ENCODE measurements at places on chromosomes 4 and X.

GRCh38 chr4:24858550-24858949 lies 54.3 kb downstream of the CCDC149 start:
- no peak for DNase-seq

- no peak for DNase-seq
Observed at GRCh38 chrX:119478504-119478903, 10.3 kb downstream of the SLC25A5 start.

DNA sequence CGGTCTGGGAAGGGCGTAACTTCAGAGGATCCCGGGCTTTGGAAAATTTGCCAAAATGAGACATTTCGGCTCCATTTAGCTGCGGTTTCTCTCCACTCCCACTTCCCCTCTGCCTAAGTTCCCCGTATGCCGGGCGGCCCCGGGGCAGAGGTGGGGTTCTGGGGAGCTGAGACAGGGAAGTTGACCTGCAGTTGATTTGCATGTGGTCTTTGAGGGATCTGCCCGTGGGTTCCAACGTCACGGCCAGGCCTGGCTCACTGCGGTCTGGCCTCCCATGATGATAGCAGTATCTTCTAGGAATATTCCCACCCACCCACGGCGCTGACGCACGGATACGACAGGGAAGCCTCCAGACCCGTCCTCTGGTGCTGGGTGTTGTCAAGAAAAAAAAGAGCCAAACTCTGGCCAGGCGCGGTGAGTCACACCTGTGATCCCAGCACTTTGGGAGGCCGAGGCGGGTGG lies 27.3 kb upstream of the CRLF2 start:
- no peak for DNase-seq

- DNase-seq = no peak
Observed at GRCh38 chr4:163649557-163650091, 155.1 kb downstream of the TMA16 start.

DNA sequence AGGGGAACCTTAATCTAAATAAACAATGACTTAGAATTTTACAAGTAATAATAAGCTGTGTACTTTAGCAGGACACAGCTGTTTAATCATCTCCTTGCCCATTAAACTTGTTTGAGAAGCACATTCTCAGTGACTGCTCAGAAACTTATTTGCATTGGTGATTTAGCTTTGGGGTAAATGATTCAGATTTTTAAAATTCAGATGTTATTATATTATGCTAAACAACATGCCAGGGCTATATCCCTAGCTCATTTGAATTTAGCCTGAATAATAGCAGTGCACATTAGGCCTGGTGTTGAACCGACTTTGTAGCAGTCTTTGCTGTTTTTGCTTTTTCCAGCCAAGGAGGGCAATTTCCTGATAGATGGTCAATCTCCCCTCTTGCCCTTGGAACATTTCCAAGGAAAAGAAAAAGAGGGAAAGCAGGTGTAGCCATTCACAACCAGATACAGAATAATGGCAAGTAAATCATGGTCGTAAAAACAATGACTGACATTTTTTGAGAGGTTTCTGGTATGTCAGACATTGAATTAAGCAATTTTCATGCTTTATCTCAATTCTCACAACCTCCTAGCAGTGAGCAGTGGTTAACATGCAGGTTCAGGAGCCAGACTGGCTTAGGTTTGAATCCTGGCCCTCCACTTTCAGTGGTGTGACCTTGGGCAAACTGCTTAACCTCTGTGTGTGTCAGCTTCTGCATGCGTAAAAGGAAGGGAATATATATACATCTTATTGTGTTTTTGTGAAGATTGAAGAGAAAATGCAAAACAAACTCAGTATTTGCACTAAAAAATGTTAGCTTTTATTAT lies 16.8 kb downstream of the ARHGEF38 start:
- no peak for DNase-seq

DNA sequence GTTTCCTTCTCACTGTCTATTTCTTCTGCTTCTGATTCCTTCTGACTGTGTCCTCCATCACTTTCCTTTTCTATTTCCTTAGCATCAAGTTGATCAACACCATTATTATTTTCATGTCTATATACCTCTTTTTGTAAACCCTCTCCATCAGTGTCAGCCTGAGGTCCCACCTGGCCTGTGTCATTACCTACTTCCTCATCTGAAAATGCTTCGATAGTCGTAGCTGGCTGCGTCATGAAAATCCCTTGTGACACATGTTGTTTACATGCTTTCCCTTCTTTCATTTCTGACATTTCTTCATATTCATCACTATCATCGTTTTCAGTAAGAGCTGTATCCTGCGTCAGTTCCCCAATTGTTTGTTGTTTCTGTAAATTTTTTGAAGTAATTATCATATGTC lies 39.6 kb downstream of the RPGR start:
- DNase-seq = peak; percentile 62

DNA sequence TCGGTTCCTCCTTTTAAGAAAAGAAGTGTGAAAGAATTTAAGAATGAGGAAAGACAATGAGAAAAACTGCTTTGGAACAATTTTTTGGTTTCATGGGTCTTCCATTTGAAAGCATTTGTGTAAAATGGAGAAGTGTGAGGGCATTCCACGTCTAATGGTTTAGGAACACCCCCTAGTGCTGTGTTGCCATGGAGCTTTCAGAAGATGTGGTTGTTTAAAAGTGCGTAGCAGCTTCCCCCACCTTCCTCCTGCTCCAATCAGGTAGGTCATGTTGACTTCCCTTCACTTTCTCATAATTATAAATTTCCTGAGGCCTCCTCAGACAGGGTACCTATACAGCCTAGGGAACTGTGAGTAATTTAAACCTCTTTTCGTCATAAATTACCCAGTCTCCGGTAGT lies 50.0 kb downstream of the UGT2B10 start:
- DNase-seq = no peak

GRCh38 chrX:1417921-1418771 lies 26.2 kb upstream of the SLC25A6 start:
- no peak for DNase-seq

- no peak for DNase-seq
Observed at GRCh38 chr4:67124716-67125115, 420.6 kb downstream of the CENPC start.

DNA sequence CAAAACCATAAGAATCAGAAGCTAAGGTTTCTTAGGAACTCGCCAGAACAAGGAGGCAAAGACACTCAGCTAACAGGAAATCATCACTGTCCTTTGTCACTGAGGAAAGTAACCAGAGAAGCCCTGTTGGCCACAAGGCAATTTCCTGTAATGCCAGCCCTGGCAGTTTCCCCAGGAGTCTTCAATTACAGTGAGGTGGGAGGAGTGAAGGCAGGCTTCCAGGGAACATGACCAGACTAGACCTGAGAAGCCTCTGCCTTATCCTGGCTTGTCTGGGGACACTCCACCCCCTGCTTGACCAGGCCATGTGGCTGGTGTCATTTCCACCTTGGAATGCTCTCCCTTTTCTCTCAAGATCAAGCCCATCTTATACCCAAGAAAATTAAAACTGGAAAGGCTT lies 125.3 kb downstream of the COL4A6 start:
- DNase-seq = no peak

DNA sequence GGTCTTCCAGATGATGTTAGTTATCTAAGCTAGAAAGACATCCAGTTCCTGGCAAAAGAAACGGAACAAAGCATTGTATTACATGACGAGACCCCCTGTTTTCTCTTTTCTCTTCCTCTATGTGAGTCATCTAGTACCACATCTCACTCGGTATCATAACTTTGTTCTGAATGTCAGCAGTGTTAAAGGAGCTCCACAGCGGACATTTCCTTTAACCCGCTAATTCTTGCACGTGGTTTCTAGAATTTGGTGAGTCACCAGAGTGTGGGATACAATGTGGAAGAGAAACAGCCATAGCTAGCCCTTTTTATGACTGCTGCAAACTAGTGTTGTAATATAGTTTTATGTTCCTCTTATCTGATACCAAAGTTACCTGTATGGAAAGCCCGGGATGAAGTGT lies 243.7 kb downstream of the TENM3 start:
- DNase-seq = no peak

DNA sequence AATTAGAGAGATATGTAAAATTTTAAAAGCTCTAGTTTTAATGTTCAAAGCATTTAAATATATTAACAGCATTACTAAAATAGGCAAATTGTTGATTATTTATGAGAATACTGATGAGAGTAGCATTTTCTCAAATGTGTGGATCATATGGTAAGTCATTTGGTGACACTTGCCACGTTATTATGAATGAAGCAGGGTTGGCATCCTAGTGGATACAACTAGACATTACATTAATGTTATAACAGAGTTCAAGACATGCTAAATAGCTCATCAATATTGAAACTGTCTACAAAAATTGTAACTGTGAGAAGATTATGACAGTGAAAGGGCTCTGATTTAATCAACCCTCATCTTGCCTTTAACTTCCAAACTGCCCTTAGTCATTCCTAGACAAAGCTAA lies 171.1 kb downstream of the PDGFC start:
- no peak for DNase-seq

- no peak for DNase-seq
Observed at GRCh38 chrX:37802028-37802427, 22.2 kb downstream of the CYBB start.

DNA sequence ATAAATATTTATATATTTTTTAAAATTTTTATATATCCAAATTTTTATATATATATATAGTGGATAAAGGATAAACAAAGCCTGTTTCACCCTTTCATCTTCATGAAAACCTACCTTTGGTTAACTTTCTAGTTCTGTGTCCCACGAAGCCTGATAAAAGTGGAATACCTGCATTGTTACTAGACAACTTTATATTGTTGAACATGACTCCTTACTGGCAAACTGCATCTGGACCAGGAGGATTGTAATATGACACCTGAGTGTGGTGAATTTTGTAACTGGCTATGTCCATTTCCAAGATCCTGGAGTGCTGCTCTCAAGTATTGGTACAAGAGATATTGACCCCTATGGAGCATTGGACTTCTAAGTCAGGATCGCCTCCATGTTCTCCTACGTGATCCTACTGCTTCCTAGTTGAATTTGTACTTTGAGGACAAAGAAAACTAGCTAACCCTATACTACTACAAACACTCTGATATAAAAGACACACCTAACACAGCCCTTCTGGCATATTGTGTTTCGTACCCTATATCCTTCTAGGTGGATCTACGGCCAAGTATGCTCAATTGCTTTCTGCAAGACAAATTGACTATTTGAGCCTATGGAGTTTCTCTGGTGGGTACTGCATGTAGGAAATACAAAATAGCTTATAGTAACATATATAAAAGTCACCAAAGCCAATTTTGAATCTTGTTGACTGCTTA lies 61.3 kb upstream of the PRRG1 start:
- no peak for DNase-seq

DNA sequence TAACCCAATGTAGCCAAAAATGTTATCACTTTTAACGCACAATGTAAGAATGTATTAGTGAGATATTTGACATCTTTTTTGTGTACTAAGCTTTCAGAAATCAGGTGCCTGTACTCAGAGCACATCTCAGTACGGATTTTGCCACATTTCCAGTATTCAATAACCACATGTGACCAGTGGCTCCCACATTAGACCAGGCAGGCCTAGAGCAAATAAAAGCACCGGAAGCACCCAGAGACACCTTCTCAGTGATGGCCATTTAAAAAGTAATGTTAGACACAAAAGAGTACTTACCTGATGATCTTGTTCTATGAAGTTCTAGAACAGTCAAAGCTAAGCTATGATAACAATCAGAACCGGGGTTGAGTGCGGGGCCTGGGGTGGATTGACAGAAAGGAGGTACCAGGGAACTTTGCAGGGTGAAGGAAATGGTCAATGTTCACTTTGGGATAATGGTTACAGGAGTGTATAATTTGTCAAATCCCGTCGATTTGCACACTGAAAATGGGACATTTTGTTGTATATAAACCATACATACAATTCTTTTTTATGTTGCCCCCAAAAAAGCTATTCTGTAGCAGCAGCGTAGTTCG lies 1.2 kb downstream of the CTPS2 start:
- no peak for DNase-seq

DNA sequence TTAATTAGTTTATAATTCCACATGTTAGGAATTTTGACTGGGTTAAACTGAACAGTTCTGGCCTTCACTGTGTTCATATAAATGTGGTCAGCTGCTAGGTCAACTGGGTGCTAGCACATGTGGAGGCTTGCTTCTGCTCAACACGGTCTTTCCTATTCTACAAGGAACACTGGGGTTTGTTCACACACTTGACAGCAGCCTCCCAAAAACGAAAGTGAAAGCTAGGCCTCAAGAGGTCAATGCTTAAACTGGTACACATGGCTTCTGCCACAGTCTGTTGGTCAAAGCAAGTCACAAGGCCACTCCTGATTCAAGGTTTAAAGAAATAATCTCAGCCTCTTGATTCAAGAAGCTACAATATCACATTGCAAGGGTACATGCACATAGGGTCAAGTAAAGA lies 126.5 kb downstream of the QDPR start:
- DNase-seq = peak; percentile 42

- no peak for DNase-seq
Observed at GRCh38 chrX:134981910-134982309, 8.9 kb upstream of the SMIM10 start.

DNA sequence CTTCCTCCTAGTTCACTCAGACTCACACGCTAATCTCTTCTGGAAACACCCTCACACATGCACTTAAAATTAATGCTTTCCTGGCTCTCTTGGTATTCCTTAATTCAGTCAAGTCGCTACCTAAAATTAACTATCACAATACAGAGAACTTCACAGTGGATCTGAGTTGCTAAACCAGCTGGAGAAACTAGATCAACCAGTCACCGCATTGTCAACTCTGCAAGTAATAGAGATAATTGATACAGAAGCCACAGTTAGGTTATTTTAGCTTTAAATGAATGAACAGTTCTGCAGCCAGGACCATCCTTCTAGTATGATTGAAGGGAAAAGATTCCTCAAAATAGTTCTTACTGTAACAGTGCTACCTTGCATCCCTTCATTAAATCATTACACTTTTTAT lies 6.0 kb upstream of the TBC1D9 start:
- DNase-seq = no peak

GRCh38 chr4:13580036-13580435 lies 35.7 kb upstream of the NKX3-2 start:
- DNase-seq = no peak

- DNase-seq = no peak
Observed at GRCh38 chr4:186749611-186750281, 26.1 kb upstream of the FAT1 start.

GRCh38 chr4:15293711-15294110 lies 134.1 kb upstream of the C1QTNF7 start:
- DNase-seq = no peak

DNA sequence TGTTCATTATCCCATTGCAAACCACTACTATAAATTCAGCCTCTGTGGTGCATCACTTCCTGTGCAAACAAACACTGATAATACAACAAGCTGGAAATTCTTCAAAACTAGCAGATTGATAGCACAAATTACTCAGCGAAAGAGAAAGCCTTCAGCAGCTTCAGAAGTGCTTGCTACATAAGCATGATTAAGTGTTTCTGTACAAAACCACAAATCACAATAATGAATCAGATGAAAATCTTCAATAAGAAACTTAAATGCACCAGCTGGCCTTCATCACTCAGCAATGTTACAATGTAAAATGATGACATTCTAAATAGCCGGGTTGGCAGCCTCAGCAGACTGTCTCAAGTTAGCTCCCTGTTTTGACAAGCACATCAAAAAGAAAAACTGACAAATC lies 262.2 kb downstream of the SPOCK3 start:
- DNase-seq = no peak

GRCh38 chrX:85591536-85591935 lies 212.1 kb upstream of the POF1B start:
- DNase-seq = no peak

Data from Karpas-422 (cell line).